ENCODE measurements at places on chromosomes 1 and 21.
A peak's percentile ranks its signal among the peaks of the same experiment; 100 is the strongest.

- DNase-seq = no peak
These were observed 5.8 kb downstream of the ROR1 start for GRCh38 chr1:63779338-63780211.

DNA sequence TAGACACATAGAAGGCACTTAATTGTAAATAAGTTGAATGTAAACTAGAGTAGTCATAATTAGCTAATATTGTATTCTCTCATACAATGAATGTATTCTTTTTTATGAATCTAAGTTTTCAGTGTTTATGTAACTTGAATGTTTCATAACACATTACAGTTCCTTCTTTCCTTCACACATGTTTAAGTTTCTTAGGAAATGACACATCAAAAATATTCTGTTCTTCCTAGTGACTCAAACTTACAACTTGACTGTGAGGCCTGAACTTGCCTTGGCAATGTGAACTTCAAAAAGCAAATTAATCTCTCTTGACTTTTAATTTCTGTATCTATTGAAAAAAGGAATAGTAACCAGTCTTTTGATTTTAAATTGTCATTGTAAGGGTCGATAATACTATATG, 700.1 kb downstream of the KCNT2 start:
- DNase-seq = no peak

DNA sequence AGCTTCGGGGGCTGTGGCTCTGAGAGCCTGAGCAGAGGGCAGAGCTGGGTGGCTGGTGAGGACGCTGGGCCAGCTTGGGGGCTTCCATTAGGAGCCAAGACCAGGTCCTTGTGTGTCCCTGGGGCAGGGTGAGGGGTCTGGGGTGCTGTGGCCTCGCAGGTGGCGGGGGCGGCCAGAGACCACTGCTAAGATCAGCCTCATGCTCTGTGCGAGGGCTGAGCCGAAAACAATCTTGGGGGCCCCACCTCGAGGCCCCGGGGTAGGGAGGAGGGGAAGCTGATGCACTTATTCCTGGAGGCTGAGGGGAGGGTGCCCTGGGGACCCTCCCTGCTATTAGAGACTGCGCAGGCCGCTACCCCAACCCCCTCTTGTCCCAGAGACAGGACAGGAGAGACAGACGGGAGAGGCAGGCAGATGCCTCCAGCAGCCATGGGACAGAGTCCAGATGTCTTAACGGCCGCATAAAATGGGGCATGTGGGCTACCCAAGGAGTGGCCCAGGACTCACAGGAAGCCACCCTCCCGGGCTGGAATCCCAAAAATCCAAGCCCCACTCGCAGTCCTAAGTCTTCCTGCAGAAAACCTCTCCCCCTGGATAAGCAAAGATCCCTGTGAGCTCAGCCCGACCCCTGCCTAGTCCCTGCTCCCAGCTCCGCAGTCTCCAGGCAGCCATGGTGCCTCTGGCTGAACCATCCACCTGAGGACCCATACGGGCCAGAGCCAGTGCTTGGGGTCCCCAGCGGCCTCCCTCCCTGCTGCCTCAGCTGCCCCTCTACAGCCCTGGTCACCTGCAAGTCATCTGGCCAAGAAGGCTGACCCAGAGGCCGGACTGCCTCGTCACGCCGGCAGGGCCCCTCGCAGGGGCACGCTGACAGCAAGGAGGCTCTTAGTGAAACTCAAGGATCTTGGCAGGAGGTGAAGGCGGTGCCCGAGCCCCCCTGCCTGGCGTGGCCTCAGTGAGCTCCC, 43.6 kb upstream of the COL18A1 start:
- DNase-seq = no peak

DNA sequence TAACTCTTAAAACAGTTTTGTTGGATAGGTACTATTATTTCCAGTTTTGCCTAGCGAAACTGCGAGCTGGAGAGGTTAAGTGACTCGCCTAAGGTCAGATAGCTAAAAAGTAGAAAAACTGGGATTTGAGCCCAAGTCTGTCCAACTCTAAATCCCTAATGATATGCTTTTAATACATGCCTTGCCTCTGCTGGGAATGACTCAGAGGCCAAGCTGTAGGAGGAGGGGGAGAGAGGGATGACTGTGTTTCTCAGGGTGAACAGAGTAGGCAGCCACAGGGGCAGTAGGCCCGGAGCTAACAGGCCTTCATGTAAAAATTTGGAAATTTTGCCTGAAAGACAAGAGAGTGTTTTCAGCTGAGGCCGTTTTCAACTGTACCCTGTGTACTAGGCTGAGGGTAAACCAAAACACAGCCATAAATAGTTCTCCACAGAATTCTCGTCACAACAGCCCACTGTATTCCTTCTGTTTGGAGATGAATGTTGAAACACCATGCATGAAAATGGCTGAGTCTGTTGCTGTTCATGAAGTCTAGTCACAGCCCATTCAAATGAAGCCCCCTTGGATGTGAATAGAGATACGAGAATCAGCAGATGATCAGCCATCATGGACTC, 107.5 kb upstream of the HOOK1 start:
- peak; percentile 44 for DNase-seq

- DNase-seq = no peak
These were observed 52.8 kb downstream of the IGSF21 start for GRCh38 chr1:18160290-18160942.

DNA sequence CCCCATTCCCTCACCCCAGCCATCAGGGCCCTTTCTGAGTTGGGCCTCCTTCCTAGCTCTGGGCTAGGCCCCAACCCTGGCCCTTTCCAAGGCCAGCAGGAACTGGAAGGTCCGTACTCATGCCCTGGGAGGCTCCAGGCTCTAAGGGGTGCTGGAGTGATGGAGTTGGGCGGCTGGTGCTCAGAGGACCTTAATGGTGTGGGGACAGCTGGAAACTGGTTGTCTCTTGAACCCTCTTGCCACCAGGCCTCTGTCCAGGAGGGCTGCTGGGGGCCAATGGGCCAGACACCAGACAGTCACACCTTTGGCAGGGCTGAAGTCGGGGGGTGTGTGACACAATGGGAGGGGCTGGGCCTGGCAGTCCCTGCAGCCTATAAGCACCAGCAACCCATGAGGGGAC, 9.2 kb upstream of the PADI1 start:
- no peak for DNase-seq

DNA sequence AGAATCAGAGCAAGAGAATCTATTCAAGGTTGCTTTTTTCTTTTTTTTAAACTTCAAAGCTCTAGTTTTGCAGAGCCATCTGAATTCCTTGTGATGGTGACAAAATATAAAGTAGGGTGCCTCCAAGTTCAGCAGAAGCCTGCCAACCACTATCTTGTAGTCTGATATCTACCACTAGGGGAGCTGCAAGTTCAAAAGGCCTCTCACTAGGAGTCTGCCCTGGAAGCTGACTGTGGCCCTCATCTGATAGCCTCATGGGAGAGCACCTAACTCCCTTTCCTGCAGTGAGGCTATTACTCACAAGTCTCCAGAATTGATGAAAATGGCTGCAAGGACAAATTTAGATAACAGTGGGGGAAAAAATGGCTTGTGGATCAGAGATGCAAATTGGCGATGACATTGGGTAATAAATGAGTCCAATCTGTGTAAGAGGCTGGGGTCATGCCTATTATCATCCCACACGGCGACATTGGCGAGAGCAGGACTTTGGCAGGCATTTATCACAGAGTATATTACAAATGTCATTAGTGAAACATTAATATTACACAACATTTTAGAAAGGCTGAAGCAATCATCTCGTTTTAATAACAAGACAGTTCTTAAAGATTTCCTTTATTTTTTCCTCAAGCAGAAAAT, 10.7 kb upstream of the ZP4 start:
- no peak for DNase-seq

GRCh38 chr21:27776925-27777553, 810.2 kb upstream of the ADAMTS5 start:
- no peak for DNase-seq

GRCh38 chr1:19495000-19495656, 9.8 kb upstream of the CAPZB start:
- DNase-seq = no peak

GRCh38 chr1:9291914-9292360, 757 bp upstream of the SPSB1 start:
- no peak for DNase-seq

DNA sequence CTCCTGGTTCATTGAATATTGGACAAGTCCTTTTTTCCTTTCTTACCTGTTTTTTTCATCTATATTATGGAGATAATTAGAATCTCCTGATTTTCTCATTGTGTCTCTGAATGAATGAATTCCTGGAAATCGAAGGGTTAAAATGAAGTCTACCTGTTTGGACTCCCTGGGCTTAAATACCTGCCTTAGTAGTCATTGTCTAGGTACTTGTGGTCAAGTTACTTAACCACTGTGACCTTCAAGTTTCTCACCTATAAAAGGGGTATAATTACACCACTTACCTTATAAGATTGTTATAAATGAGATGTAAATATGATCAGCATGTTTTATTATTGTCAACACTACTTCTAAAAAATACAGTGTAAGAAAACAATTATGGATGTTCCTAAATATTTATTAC, 9.0 kb upstream of the TBX19 start:
- DNase-seq = no peak

- no peak for DNase-seq
These were observed 32.1 kb downstream of the CD244 start for GRCh38 chr1:160830321-160831153.

GRCh38 chr1:65694126-65694525, 98.6 kb upstream of the PDE4B start:
- no peak for DNase-seq

- DNase-seq = peak; percentile 28
These were observed 13.2 kb downstream of the NAV1 start for GRCh38 chr1:201551877-201552731.

GRCh38 chr1:183000167-183000962, 22.9 kb upstream of the LAMC1 start:
- DNase-seq = no peak
